ENCODE measurements at places on chromosomes 3 and 15.

DNA sequence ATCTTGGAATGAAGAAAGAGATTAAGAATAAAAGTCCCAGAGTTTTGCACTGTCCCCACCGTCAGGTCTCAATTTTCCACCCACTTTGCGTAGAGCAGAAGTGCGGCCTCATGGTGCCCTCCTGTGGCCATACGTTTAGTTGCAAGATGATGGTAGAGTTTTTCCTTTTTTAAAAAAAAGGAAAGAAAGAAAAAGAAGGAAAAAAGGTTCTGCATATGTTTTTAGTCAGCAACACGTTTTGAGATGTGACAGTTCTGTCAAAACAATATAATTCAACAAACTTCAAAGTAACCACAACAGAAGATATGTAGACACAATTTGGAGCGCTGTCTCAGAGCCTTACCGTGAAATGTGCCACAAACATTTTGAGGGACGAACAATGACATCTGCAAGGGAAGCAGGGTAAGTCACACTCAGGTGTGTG is 24.6 kb downstream of the EBLN2 start:
- DNase-seq = peak; percentile 37

DNA sequence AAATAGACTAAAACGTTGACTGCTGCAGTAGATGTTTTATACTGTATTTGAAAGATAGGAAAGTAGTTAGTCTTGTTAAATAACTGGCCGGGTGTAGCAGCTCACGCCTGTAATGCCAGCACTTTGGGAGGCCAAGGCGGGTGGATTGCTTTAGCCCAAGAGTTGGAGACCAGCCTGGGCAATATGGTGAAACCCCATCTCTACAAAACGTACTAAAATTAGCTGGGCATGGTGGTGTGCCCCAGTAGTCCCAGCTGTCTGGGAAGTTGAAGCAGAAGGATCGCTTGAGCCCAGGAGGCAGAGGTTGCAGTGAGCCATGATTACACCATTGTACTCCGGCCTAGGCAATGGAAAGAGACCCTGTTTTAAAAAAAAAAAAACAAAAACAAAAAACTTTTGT is 60.5 kb upstream of the ULK4 start:
- no peak for DNase-seq

GRCh38 chr3:1374471-1374870 is 281.6 kb downstream of the CNTN6 start:
- DNase-seq = no peak

DNA sequence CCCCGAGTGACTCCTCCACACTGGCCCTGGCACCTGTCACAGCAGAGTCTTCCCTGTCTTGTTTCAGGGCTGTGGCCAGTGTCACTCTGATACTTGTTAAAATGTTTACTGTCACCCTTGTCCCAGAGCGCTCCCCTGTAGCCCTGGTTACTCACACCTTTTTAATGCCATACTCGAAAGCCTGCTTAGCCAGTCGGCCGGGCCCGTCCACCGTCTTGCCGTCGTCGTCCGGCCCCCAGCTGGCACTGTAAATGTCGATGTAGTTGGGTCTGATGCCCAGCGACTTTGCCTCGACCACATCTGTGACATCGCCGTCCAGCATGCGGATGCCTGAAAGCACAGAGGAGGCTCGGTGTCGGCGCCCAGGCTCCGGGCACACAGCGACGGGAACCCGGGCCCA is 91.3 kb downstream of the PCSK6 start:
- no peak for DNase-seq

DNA sequence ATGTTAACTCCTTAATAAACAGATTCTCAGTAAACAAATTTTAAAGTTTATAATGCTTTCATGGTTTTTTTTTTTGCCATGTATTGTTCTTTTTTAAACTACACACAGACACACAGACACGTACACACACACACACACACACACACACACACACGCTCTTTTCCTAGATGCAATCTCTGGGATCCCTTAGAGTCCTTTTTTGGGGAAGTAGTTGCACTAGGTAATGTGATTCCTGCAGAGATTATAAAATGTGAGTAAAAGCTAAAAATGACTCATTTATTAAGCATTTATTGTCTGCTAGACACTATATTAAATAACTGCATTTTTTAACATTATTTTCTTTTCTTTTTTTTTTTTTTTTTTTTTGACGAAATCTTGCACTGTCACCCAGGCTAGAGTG is 19.9 kb downstream of the NDUFB5 start:
- DNase-seq = no peak
